ENCODE measurements at places on chromosomes 11 and 22. TPM values are rescaled to one million over a fixed set of nuclear protein-coding genes. Genes with fewer than 3 reads are reported as not detected.

Gene FGF4
- total RNA-seq: not detected

Gene ZDHHC13
- total RNA-seq: 80.3 TPM

Gene RAD9A
- 6.7 TPM for total RNA-seq

Gene TP53I11
- total RNA-seq: 36.9 TPM

Gene ARRB1
- 116 TPM for total RNA-seq

Gene MAML2
- 24.8 TPM for total RNA-seq

Gene CST6
- not detected for total RNA-seq

Gene NLRP6
- total RNA-seq: not detected

Gene MICAL3
- total RNA-seq: 34.0 TPM

Gene TMEM151A
- total RNA-seq: not detected

Gene CCDC87
- total RNA-seq: 0.65 TPM

Gene SAA4
- not detected for total RNA-seq

Gene HTR3A
- total RNA-seq: not detected

Gene PEX26
- 34.3 TPM for total RNA-seq

Gene PRAME
- not detected for total RNA-seq

Gene PPP6R2
- total RNA-seq: 59.3 TPM

Gene TEX12
- 0.29 TPM for total RNA-seq

Gene CHCHD10
- 1.6 TPM for total RNA-seq
